ENCODE measurements at places on chromosomes 5 and 9.

DNA sequence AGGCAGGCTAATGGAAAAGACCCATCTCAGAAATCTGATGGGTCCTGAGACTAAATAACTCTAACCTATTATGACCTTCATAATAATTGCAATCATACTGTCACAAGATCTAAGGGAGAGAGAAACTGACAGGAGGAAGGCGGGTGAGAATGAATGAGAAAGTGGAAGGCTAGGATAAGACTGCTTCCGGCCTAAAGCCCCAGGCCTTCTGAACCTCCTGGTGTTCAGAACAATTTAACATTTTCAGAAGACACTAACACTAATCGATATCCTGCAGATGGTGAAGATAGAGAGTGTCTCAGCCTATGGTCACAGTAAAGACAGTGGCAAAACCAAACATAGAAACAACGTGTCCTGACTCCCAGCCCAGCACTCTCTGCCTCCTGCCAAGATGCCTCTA lies 1.2 kb downstream of the RPS14 start:
- DNase-seq, result no peak

- DNase-seq, result no peak
Measured at GRCh38 chr9:93307468-93308157, 123.7 kb downstream of the WNK2 start.

- DNase-seq, result no peak
Measured at GRCh38 chr5:66209350-66209749, 65.2 kb downstream of the SREK1 start.

GRCh38 chr5:154795235-154795596 lies 40.0 kb downstream of the LARP1 start:
- DNase-seq, result no peak

- DNase-seq, result no peak
Measured at GRCh38 chr5:45017568-45017967, 208.8 kb downstream of the MRPS30 start.

DNA sequence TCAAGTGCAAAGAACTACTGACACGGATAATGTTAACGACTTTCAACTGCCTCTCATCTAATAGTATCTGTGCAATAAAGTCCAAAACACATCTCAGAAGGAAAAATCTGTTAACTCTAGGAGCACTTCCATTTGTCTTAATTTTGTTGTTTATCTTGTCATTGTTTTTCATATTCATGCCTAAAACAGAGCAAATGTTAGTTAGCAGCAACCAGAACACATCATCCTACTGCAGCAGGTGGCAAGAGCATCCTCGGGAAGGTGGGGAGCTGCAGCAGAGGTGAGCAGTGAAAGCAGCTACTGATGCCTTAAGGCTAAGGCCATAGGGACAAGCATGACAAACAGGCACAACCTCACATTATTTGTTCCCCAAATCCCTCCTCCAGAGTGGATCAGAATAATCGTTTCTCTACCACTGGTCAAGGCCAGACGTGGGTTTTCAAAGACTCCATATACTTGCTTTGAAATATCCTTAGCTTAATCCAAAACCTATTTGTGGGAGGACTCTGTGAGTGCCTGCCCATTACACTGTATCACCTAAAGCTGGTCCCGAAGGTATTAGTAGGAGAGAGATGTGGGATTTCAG lies 1.0 kb downstream of the HMGCS1 start:
- DNase-seq, result no peak

- peak; percentile 12 for DNase-seq
Measured at GRCh38 chr9:115210699-115211098, 92.7 kb upstream of the TNC start.
